ENCODE measurements at places on chromosomes 4 and X. TPM values are rescaled to one million over a fixed set of nuclear protein-coding genes. Genes with fewer than 3 reads are reported as not detected.
A peak's percentile ranks its signal among the peaks of the same experiment; 100 is the strongest.

DNA sequence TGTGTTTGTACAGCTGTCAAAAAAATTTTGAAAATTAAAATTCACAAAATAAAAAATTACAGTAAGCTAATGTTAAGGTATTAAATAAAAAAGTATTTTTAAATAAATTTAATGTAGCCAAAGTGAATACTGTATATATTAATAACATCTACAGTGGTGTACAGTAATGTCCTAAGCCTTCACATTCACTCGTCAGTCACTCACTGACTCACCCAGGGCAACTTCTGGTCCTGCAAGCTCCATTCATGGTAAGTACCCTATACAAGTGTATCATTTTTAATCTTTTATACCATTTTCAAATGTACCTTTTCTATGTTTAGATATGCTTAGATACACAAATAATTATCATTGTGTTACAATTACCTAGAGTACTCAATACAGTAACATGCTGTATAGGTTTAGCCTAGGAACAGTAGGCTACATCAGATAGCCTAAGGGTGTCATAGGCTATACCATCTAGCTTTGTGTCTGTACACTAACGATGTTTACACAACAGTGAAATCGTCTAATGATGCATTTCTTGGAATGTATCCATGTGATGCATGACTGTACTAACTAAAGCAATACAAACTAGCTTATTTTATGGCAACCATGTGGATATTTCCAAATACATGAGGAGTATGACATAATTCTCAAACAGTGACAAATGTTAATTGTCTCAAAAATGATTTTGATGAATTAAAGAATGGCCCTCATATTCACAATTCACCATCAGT, 13.7 kb downstream of the DDX60 start:
- peak; percentile 98 for DNase-seq

ARR3 gene
- not detected for total RNA-seq

DNA sequence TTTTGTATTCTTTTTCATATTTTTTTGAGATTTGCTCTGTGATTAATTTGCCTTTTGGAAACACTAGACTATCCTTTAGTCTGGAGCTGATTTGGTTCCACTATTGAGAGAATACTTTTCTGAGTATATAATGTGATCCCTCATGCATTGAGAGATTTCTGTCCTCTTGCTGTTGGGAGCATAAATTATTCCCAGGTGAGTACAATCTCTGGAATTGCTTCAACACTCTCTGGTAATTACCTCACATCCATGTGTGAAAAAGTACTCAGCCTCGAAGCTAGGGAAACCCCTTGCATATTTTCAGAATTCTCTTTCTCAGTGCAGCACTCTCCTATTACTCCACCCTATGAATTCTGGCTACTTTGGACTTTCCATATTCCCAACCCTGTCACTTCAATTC, 550.0 kb downstream of the RAPGEF2 start:
- no peak for DNase-seq

GRCh38 chr4:89556601-89557305, 249.2 kb upstream of the GPRIN3 start:
- DNase-seq, result no peak

DNA sequence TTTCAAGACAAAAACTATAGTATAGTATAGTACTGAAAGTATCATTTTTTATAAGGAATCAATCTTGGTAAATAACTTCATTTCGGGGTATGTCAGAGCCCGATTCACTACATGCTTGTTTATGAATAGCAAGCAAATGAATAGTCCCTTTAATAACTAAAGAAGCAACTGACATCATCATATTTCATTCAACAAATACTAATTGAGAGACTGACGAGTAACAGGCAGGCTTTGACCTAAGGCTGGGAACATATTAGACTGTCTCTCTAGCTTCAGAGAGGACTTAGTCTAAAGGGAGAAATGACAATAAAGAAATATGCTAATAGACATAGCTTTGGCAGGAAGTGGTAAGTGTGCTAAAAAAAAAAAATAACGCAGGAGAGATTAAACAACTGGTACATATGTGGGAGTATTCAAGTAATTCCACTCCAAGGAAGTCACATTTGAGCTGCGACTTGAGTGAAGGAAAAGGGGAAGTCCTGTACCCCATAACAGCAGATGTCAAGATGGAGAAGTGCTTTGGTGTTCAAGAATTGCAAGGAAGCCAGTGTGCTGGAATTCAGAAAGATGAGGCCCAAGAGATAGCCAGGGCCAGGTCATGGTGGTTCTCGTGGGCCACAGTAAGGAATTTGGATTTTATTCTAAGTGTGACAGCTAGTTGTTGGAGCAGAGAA, 284.9 kb downstream of the FBXO8 start:
- DNase-seq, result no peak

All from PC-3 (cell line).